ENCODE measurements at places on chromosomes 5 and 9. TPM values are rescaled to one million over a fixed set of nuclear protein-coding genes. Genes with fewer than 3 reads are reported as not detected.

DNA sequence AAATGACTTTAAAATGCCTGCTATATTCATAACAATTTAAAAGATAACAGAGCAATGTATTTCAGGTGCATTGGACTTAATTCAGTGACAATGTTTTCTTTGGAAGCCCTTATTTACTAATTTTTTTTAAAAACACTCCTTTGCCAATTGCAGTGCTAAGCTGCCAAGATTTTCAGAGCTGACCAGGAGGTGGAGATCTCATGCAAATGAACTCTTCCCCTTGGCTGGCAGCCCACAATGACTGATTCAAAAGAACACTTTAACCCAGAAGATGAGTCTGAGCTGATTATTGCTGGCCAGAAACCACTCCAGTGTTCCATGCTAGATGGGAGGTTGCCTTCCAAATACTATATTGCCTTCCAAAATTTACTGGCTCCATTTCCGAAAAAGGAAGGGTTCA is 128.3 kb upstream of the CCNH start:
- H3K27ac ChIP-seq, result no peak overlapping the region
- no peaks in the 10 kb centered on the region for H3K4me1 ChIP-seq
- no peaks in the 10 kb centered on the region for H3K36me3 ChIP-seq

- H3K36me3 ChIP-seq, result no peaks in the 10 kb centered on the region
- 0 out of 2 replicates have a peak, but pooled peaks cover 2% of the 10 kb centered on the region for H3K27me3 ChIP-seq
- H3K27ac ChIP-seq, result no peak overlapping the region
- no peaks in the 10 kb centered on the region for H3K4me1 ChIP-seq
- H3K4me3 ChIP-seq, result no peak overlapping the region
Observed at GRCh38 chr5:113682497-113683136, 169.1 kb downstream of the YTHDC2 start.

- no peaks in the 10 kb centered on the region for H3K4me1 ChIP-seq
- no peaks in the 10 kb centered on the region for H3K36me3 ChIP-seq
- H3K27me3 ChIP-seq, result no peaks in the 10 kb centered on the region
- peak; percentile 68 for DNase-seq
Observed at GRCh38 chr9:2241461-2241835, 226.3 kb downstream of the SMARCA2 start.

DNA sequence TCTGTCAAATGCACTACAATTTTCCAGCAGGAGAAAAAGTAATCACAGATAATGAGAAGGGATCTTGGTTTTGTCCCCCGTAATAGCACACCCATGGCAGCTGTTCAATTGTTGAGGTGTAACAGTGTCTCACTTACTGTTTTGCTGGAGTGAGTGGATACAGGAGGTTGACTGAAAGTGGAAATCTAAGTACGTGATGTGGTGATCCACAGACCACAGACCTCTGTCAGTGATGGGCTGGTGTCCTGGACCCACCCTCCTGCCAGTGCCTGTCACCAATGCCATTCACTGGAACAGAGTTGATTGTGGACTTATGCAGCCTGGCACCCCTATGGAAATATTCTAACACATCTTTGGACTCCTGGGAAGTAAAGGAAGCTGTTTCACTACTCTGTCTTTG is 261.7 kb downstream of the TRPM3 start:
- peaks cover 24% of the 10 kb centered on the region for H3K27me3 ChIP-seq
- no peak overlapping the region for H3K27ac ChIP-seq
- H3K4me3 ChIP-seq, result no peak overlapping the region
- H3K36me3 ChIP-seq, result no peaks in the 10 kb centered on the region

Gene GFI1B
- 0.53 TPM for total RNA-seq

Gene POU5F2
- 0.41 TPM for total RNA-seq

Gene LHFPL2
- total RNA-seq, result 20.5 TPM

Gene AMBP
- 0.55 TPM for total RNA-seq

DNA sequence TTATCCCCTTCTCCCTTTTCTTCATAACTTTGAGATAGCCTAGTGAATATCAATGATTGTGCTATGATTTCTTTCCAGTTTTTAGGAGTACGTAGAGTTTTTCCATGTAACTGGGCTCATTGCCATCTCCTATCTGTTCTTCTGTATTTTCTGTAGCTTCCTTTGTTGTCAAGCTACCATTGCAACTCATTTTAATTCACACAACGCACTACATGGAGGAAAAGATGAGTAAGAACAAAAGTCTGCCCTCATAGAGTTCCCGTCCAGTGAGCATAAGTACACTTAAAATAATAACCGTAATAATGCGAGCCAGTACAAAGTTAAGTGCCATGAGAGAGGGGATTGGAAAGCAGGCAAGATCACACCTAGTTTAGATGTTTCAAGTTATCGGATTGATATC is 177.7 kb downstream of the PAM start:
- no peak overlapping the region for H3K27ac ChIP-seq
- DNase-seq, result no peak
- no peaks in the 10 kb centered on the region for H3K36me3 ChIP-seq
- H3K27me3 ChIP-seq, result no peaks in the 10 kb centered on the region
- no peak overlapping the region for H3K4me3 ChIP-seq

Gene TTC16
- total RNA-seq, result not detected

- no peak for DNase-seq
- no peaks in the 10 kb centered on the region for H3K4me1 ChIP-seq
- 0 out of 2 replicates have a peak, but pooled peaks cover 2% of the 10 kb centered on the region for H3K27me3 ChIP-seq
- H3K36me3 ChIP-seq, result no peaks in the 10 kb centered on the region
- H3K27ac ChIP-seq, result peak overlapping the region; percentile 18
Observed at GRCh38 chr5:129903466-129904101, 681 bp upstream of the CHSY3 start.

- no peaks in the 10 kb centered on the region for H3K36me3 ChIP-seq
- DNase-seq, result no peak
- H3K27ac ChIP-seq, result no peak overlapping the region
- no peaks in the 10 kb centered on the region for H3K4me1 ChIP-seq
- no peaks in the 10 kb centered on the region for H3K27me3 ChIP-seq
Observed at GRCh38 chr5:56974241-56974640, 22.3 kb upstream of the MIER3 start.

Gene LYRM7
- total RNA-seq, result 21.8 TPM

GRCh38 chr5:88690409-88691229 is 192.4 kb downstream of the MEF2C start:
- H3K36me3 ChIP-seq, result no peaks in the 10 kb centered on the region
- no peak overlapping the region for H3K27ac ChIP-seq
- DNase-seq, result peak; percentile 87
- no peaks in the 10 kb centered on the region for H3K4me1 ChIP-seq

- H3K27ac ChIP-seq, result peak overlapping the region; percentile 88
- no peaks in the 10 kb centered on the region for H3K36me3 ChIP-seq
- H3K4me3 ChIP-seq, result 0 out of 2 replicates have a peak overlapping the region, but pooled peaks have one; percentile 1
- DNase-seq, result peak; percentile 88
Observed at GRCh38 chr9:134436911-134437310, 110.7 kb downstream of the RXRA start.

DNA sequence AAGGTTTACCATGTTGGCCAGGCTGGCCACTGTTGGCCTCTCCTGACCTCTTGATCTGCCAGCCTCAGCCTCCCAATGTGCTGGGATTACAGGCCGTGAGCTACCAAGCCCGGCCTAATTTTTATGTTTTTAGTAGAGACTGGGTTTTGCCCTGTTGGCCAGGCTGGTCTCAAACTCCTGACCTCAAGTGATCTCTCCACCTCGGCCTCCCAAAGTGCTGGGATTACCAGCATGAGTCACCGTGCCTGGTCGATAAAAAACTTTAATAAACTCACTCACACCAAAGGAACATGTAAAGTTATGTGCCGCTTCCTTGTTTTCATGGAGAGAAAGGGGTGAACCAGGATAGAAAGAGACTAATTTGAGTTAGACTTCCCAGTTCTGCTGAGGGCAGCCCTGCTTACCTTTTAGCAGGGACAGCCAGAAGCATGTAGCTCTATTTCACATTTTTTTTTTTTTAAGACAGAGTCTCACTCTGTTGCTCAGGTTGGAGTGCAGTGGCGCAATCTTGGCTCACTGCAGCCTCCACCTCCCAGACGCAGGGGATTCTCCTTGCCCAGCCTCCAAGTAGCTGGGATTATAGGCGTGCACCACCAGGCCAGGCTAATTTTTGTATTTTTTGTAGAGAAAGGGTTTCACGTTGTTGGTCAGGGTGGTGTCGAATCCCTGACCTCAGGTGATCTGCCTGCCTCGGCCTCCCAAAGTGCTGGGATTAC is 11.4 kb upstream of the HAUS6 start:
- H3K4me1 ChIP-seq, result no peaks in the 10 kb centered on the region
- no peak for DNase-seq
- peaks cover 3% of the 10 kb centered on the region for H3K36me3 ChIP-seq
- no peaks in the 10 kb centered on the region for H3K27me3 ChIP-seq
- no peak overlapping the region for H3K27ac ChIP-seq

Gene ELOVL7
- total RNA-seq, result 0.77 TPM

GRCh38 chr9:97660847-97661246 is 27.2 kb downstream of the NCBP1 start:
- H3K4me3 ChIP-seq, result no peak overlapping the region
- no peaks in the 10 kb centered on the region for H3K4me1 ChIP-seq
- no peak for DNase-seq
- H3K27me3 ChIP-seq, result no peaks in the 10 kb centered on the region
- H3K36me3 ChIP-seq, result peaks cover 96% of the 10 kb centered on the region
- no peak overlapping the region for H3K27ac ChIP-seq

Gene MYMK
- 1.1 TPM for total RNA-seq

Gene PCDHA9
- total RNA-seq, result 0.02 TPM

DNA sequence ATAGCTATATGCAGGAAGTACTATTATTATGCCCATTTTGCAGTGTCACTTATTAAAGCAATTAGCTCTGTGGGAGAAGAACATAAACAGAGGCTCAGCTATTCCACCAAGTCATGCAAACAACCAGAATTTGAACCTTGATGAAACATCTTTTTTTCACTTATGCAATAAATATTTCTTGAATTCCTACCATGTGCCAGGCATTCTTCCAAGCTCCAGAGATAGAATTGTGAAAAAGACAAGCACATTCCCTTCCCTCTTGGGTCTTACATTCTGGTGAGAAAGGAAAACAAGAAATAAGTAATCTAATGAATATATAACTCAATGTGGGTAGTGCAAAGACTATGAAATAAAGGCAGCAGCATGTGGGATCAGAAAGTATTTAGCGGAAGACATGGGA is 32.1 kb upstream of the ADRB2 start:
- no peak overlapping the region for H3K27ac ChIP-seq
- no peak for DNase-seq
- H3K36me3 ChIP-seq, result no peaks in the 10 kb centered on the region
- H3K27me3 ChIP-seq, result no peaks in the 10 kb centered on the region
- H3K4me3 ChIP-seq, result no peak overlapping the region
- no peaks in the 10 kb centered on the region for H3K4me1 ChIP-seq

GRCh38 chr5:139655727-139656271 is 7.7 kb downstream of the CXXC5 start:
- H3K27me3 ChIP-seq, result no peaks in the 10 kb centered on the region
- H3K4me3 ChIP-seq, result no peak overlapping the region
- peaks cover 74% of the 10 kb centered on the region for H3K4me1 ChIP-seq
- H3K36me3 ChIP-seq, result 0 out of 2 replicates have a peak, but pooled peaks cover 2% of the 10 kb centered on the region

- H3K27ac ChIP-seq, result no peak overlapping the region
- peaks cover 88% of the 10 kb centered on the region for H3K36me3 ChIP-seq
- H3K27me3 ChIP-seq, result no peaks in the 10 kb centered on the region
- H3K4me1 ChIP-seq, result no peaks in the 10 kb centered on the region
- no peak for DNase-seq
- no peak overlapping the region for H3K4me3 ChIP-seq
Observed at GRCh38 chr5:111120911-111121310, 28.8 kb downstream of the WDR36 start.

- no peaks in the 10 kb centered on the region for H3K4me1 ChIP-seq
- H3K27me3 ChIP-seq, result no peaks in the 10 kb centered on the region
- H3K27ac ChIP-seq, result no peak overlapping the region
- no peak for DNase-seq
- no peak overlapping the region for H3K4me3 ChIP-seq
- no peaks in the 10 kb centered on the region for H3K36me3 ChIP-seq
Observed at GRCh38 chr5:67660149-67660548, 463.6 kb upstream of the CD180 start.

Gene PTRH1
- total RNA-seq, result 4.3 TPM

All from SJCRH30 (cell line).